ENCODE measurements at places on chromosomes 2 and 18.

GRCh38 chr2:127381762-127382161 is 6.0 kb downstream of the MAP3K2 start:
- DNase-seq: no peak

GRCh38 chr2:109613081-109613921 is 465 bp downstream of the SEPTIN10 start:
- DNase-seq: peak; percentile 51

GRCh38 chr2:229202646-229203045 is 68.4 kb downstream of the PID1 start:
- DNase-seq: no peak

DNA sequence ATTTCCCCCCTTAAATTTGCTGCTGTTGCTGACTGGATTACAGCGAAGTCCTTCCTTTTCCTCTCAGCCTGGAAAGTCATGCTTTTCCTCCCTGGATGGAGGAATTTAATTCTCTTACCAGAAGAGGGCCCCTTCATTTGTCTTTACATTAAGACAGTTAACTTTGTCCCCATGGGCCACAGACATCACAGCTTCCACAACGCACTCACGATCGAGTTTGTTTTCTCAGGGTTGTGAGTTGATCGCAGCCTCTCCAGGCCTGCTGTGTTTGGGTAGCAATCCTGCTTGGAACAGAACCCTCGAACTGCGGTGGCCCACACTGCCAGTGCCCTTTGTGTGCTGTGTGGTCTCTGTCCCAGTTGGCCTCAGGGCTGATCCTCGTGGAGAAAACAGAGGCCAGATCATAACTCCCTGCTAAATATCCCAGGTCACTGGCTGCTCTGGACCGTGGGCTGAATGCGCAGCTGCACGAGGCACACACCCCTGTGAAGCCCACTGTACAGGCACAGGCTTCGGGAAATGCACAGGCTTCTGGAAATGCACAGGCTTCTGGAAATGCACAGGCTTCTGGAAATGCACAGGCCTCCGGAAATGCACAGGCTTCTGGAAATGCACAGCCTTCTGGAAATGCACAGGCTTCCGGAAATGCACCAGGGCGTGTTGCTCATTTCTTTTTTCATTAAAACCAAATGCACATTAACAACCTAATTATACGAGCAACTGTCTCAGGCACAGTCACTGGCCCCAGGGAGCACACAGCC is 2.2 kb upstream of the PDIA6 start:
- no peak for DNase-seq

DNA sequence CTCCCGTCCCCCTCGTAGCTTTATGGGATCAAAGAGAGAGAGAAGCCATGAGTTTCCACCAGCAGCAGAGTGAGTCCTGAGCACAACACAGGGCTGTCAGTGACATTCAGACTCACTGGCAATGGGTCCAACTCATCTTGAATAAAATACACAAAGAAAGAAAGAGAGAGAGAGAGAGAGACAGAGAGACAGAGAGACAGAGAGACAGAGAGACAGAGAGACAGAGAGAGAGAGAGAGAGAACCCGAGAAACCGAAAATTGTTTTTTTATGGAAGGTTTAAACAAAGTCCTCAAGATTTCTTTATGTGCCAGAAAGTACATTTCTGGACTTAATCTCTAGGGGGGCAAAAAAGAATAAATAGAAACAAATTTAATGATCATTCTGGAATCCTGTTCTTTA is 11.5 kb upstream of the BCL2 start:
- no peak for DNase-seq

DNA sequence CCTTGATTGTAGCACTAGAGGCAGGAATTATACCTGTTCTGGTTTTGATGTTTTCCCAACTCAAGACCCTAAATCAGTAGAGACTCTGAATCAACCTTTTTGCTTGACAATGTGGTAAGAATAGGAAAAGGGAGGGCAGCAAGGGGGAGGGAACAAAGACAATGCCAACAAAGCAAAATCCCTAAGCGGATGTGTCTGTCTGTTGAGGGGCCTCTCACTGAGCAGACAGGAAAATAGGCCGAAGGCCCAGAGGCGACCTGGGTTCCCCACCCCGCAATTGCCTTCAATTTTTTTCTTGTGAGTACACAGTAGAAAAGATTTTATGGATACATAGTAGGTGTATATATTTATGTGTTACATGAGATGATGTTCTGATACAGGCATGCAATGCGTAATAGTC is 75.6 kb downstream of the MAP4K4 start:
- DNase-seq: no peak

GRCh38 chr2:85458601-85459563 is 40.4 kb downstream of the SH2D6 start:
- no peak for DNase-seq

DNA sequence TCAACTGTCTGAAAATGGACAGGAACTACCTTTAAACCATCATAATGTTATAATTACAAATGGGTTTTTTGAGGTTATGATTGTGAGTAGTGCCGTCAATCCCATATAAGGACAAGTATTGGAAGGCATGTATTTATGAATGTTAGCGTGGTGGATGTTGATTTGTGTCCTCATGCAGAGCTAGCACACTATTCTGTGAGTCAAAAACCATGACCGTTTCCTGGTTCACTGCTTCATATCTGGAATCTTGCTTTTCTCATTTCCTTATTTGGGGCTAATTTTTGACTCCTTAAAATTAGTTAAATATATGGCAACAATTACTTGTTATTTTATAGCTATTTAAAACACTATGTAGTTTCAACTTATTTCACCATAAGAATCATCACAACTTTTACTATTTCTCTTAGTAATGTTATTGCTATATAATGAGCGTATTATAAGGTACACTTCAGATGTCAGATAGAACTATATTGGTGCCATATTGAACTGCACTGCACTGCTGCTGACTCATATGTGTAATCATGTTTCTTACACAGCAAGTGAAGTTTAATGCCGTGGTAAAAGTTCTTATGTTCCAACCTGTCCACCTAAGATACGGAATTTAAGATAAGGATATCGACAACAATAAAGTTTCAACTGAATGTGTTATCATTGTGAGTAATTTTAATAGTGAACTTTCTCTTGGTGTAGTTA is 192.8 kb downstream of the PTGR3 start:
- DNase-seq: no peak

- peak; percentile 37 for DNase-seq
Observed at GRCh38 chr2:60641811-60642788, 88.6 kb upstream of the BCL11A start.

- DNase-seq: no peak
Observed at GRCh38 chr2:109089602-109090300, 39.3 kb upstream of the SH3RF3 start.

- DNase-seq: no peak
Observed at GRCh38 chr2:196168181-196168580, 3.2 kb downstream of the STK17B start.

GRCh38 chr18:11487390-11487789 is 122.0 kb upstream of the SLC35G4 start:
- DNase-seq: no peak
